ENCODE measurements at places on chromosomes 5 and 9. TPM values are rescaled to one million over a fixed set of nuclear protein-coding genes. Genes with fewer than 3 reads are reported as not detected.
A peak's percentile ranks its signal among the peaks of the same experiment; 100 is the strongest.

Gene DBH
- not detected for total RNA-seq

Gene HMMR
- total RNA-seq = 2.2 TPM

Gene SHOC1
- 0.15 TPM for total RNA-seq

Gene ZBTB5
- total RNA-seq = 11.4 TPM

Gene CDH9
- not detected for total RNA-seq

Gene FOXD4L6
- not detected for total RNA-seq

Gene PCDHGB2
- total RNA-seq = 11.7 TPM

Gene LRRC14B
- total RNA-seq = not detected

Gene AGPAT2
- total RNA-seq = 31.5 TPM

Gene DIPK1B
- total RNA-seq = 7.3 TPM

GRCh38 chr9:32413424-32413823 is 29.0 kb downstream of the ACO1 start:
- no peak overlapping the region for H3K27ac ChIP-seq
- no peaks in the 10 kb centered on the region for H3K4me1 ChIP-seq
- no peak overlapping the region for H3K4me3 ChIP-seq
- no peak for DNase-seq
- no peaks in the 10 kb centered on the region for H3K27me3 ChIP-seq
- H3K36me3 ChIP-seq = peaks cover 9% of the 10 kb centered on the region

GRCh38 chr5:173529861-173530260 is 86.6 kb downstream of the BOD1 start:
- H3K4me1 ChIP-seq = no peaks in the 10 kb centered on the region
- no peaks in the 10 kb centered on the region for H3K36me3 ChIP-seq
- no peaks in the 10 kb centered on the region for H3K27me3 ChIP-seq

- no peaks in the 10 kb centered on the region for H3K36me3 ChIP-seq
- no peak for DNase-seq
- no peaks in the 10 kb centered on the region for H3K27me3 ChIP-seq
- H3K4me1 ChIP-seq = no peaks in the 10 kb centered on the region
- no peak overlapping the region for H3K4me3 ChIP-seq
These were observed 4.0 kb downstream of the ENC1 start for GRCh38 chr5:74636552-74636951.

- H3K27ac ChIP-seq = no peak overlapping the region
- no peaks in the 10 kb centered on the region for H3K4me1 ChIP-seq
- DNase-seq = no peak
- H3K36me3 ChIP-seq = no peaks in the 10 kb centered on the region
These were observed 69.0 kb upstream of the DAPK1 start for GRCh38 chr9:87428659-87429058.

- H3K4me1 ChIP-seq = no peaks in the 10 kb centered on the region
- H3K27ac ChIP-seq = no peak overlapping the region
These were observed 173.4 kb upstream of the STK32A start for GRCh38 chr5:147061431-147061830.

- no peaks in the 10 kb centered on the region for H3K27me3 ChIP-seq
- H3K36me3 ChIP-seq = no peaks in the 10 kb centered on the region
- no peaks in the 10 kb centered on the region for H3K4me1 ChIP-seq
- H3K27ac ChIP-seq = no peak overlapping the region
- H3K4me3 ChIP-seq = no peak overlapping the region
These were observed 23.1 kb upstream of the FOXD1 start for GRCh38 chr5:73471654-73472053.

- H3K4me1 ChIP-seq = peaks cover 9% of the 10 kb centered on the region
- H3K36me3 ChIP-seq = peaks cover 3% of the 10 kb centered on the region
- no peak for DNase-seq
- no peaks in the 10 kb centered on the region for H3K27me3 ChIP-seq
- no peak overlapping the region for H3K4me3 ChIP-seq
These were observed 104.7 kb downstream of the C9orf152 start for GRCh38 chr9:110103257-110103656.

GRCh38 chr5:50965654-50966375 is 299.4 kb downstream of the PARP8 start:
- no peak for DNase-seq
- H3K4me3 ChIP-seq = no peak overlapping the region
- no peaks in the 10 kb centered on the region for H3K36me3 ChIP-seq
- H3K4me1 ChIP-seq = no peaks in the 10 kb centered on the region
- H3K27ac ChIP-seq = no peak overlapping the region

GRCh38 chr5:160061770-160062169 is 52.8 kb downstream of the TTC1 start:
- H3K4me1 ChIP-seq = no peaks in the 10 kb centered on the region
- H3K27me3 ChIP-seq = no peaks in the 10 kb centered on the region
- no peak for DNase-seq
- peaks cover 2% of the 10 kb centered on the region for H3K36me3 ChIP-seq
- H3K27ac ChIP-seq = no peak overlapping the region

DNA sequence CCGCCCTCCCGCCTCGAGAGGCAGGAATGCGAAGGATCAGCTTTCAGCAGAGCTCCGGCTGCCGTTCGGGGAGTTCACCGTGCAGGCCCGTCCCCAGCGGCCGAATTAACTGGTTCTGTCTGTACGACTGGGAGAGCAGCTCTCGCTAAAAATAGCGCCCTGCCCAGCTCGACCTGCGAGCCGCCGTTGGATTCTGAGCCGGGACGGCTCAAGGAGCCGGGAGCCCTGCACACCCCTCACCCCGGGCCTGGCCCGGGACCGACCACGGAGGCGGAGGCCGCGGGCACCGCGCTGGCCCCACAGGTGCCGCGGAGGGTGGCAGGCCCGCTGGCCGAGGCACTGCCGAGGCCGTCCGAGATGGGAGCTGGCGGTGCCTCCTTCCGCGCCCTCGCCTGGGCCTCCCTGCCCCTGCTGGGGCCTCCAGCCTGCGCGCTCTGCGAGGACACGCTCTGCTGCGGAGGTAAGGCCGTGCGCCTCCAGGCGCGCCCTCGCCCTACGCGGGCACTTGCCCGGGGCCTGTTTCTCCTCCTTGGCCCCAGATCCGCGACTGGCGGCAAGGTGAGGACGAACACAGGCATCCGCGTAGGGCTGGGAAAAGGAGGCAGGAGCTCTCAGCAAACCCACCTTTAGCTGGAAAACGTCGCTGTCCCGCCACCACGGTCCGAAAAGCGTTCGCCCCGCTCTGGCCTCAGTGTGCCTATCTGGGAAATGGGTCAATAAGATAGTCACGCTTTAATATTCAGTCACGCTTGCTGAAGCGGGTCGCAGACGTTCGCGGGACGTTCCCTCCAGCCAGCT is 53.1 kb upstream of the DAB2IP start:
- peak; percentile 73 for DNase-seq
- no peaks in the 10 kb centered on the region for H3K27me3 ChIP-seq
- no peaks in the 10 kb centered on the region for H3K36me3 ChIP-seq
- H3K4me1 ChIP-seq = no peaks in the 10 kb centered on the region
- H3K27ac ChIP-seq = no peak overlapping the region

DNA sequence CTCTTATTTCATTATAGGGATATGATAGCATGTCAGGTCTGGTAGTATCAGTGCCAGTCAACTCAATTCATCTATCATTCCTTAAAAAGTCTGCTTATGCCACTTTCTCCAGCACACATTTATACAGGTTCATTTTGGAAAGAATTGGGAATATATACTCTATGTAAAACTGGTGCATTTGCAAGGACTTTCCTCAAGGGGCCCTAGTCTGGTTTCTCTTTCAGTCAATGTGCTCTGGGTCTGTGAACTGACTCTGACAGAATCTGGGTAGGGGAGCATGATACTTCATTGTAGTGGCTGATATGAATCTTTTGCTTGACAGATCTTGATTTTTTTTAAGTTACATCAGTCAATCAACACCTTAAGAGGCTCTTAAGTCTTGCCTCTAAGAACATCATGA is 313.9 kb downstream of the HTR1A start:
- no peaks in the 10 kb centered on the region for H3K4me1 ChIP-seq
- no peak overlapping the region for H3K4me3 ChIP-seq
- H3K36me3 ChIP-seq = no peaks in the 10 kb centered on the region
- DNase-seq = no peak

DNA sequence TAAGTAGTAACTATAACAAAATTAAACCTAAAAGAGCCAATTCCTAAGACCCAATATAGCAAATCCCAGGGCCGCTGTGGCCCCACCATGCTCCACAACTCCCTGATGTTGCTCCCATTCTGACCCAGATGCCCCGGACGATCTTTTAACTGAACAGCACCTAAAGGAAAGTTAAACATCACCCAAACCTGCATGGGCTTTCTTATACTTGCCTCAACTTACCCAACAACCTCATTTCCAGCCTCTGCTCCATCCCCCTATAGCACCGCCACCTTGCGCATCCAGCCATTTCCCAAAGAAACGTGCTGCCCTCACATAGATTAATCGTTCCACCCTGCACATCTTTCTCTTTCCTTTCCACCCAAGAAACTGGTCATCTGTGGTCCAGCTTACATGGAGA is 54.6 kb downstream of the ZNF354C start:
- H3K36me3 ChIP-seq = no peaks in the 10 kb centered on the region
- H3K27ac ChIP-seq = no peak overlapping the region
- DNase-seq = peak; percentile 50
- H3K4me3 ChIP-seq = no peak overlapping the region

DNA sequence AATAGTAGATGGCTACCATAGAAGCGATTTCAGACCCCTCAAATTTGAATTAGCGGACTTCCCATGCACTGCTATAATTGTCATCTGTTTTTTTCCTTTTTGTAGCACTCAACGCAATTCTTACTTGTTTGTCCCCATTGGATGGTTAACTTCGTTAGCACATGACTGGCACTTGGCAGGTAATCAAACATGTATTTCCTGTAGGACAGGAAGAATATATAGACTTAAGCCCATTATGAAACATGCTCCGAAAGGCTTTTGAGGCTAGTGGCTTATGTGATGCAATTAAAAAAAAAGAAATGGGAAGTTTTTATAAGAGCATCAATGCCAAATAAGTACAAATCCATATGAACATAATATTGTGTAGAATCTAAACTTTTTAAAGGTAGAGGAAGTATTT is 301.2 kb downstream of the PSAT1 start:
- H3K4me1 ChIP-seq = no peaks in the 10 kb centered on the region
- no peak for DNase-seq
- H3K36me3 ChIP-seq = no peaks in the 10 kb centered on the region
- no peaks in the 10 kb centered on the region for H3K27me3 ChIP-seq
- H3K27ac ChIP-seq = no peak overlapping the region

GRCh38 chr9:21967169-21967568 is 27.0 kb downstream of the CDKN2A start:
- H3K36me3 ChIP-seq = no peaks in the 10 kb centered on the region
- no peak overlapping the region for H3K27ac ChIP-seq
- H3K4me3 ChIP-seq = no peak overlapping the region
- no peak for DNase-seq
- H3K4me1 ChIP-seq = no peaks in the 10 kb centered on the region

DNA sequence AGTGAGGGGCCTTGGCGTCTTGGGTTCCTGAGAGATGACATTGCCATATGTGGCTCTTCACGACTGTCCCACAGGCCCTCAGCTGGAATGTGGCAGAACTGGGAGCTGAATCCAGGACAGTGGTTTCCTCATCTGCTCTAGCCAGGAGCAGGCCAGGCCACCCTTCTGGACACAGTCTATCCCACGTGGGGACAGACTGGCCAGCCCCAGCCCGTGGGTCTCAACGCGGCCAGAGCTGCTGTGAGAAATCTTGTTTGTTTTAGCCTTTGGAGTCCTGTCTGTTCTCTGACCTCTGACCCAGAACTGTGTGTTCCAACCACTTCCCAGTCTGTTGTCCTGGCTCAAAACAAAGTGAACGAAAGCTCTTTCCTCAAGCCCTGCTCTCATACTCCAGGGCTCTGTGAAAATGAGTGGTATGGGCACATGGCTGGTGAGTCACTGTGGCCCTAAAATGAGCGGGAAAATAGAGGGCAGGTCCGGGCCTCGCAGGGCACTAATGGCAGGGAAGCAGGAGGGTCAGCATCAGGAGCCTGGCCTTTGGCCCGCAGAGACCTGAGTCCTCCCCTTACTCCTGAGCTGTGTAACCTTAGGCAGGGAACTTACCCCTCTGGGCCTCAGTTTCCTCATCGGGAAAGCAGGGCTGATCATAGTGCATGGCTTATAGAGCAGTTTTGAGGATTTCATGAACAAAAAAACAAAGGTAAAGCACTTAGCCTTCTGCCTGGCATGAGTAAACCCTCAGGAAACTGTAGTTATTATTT is 34.8 kb upstream of the GLRX start:
- H3K27me3 ChIP-seq = no peaks in the 10 kb centered on the region
- no peaks in the 10 kb centered on the region for H3K36me3 ChIP-seq
- no peaks in the 10 kb centered on the region for H3K4me1 ChIP-seq
- H3K27ac ChIP-seq = peak overlapping the region; percentile 100
- peak; percentile 81 for DNase-seq

- H3K27me3 ChIP-seq = no peaks in the 10 kb centered on the region
- peak; percentile 67 for DNase-seq
- H3K27ac ChIP-seq = no peak overlapping the region
- H3K36me3 ChIP-seq = no peaks in the 10 kb centered on the region
These were observed 137.3 kb downstream of the LHFPL2 start for GRCh38 chr5:78511121-78511906.

DNA sequence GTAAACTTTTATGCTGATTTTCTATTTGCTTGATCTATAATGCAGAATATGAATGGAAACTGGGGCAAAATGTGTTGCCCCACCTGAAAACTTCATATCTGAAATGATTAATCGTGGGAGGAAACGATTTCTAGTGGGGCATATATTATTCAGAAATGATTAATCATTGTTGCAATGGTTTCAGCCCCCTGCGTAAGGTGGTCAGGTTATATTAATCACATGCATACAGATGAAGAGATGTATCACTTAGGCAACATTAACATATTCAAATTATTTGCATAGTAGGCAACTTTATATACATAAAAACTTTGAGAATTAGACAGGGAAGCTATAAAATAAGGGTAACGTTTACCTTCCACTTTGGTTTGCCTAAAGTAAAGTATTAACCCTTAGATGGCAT is 49.8 kb downstream of the LSM11 start:
- peaks cover 2% of the 10 kb centered on the region for H3K36me3 ChIP-seq
- DNase-seq = no peak
- H3K4me3 ChIP-seq = no peak overlapping the region
- no peak overlapping the region for H3K27ac ChIP-seq
- H3K4me1 ChIP-seq = no peaks in the 10 kb centered on the region
- H3K27me3 ChIP-seq = no peaks in the 10 kb centered on the region

- no peaks in the 10 kb centered on the region for H3K36me3 ChIP-seq
- no peak overlapping the region for H3K27ac ChIP-seq
- no peaks in the 10 kb centered on the region for H3K27me3 ChIP-seq
- H3K4me3 ChIP-seq = no peak overlapping the region
These were observed 32.1 kb downstream of the SNX24 start for GRCh38 chr5:122877518-122877917.

- no peaks in the 10 kb centered on the region for H3K36me3 ChIP-seq
- H3K4me1 ChIP-seq = no peaks in the 10 kb centered on the region
- H3K27me3 ChIP-seq = peaks cover 1% of the 10 kb centered on the region
- no peak overlapping the region for H3K27ac ChIP-seq
- DNase-seq = no peak
These were observed 4.8 kb downstream of the FAM78A start for GRCh38 chr9:131271506-131271931.

GRCh38 chr5:143001764-143002351 is 231.7 kb downstream of the ARHGAP26 start:
- H3K4me1 ChIP-seq = no peaks in the 10 kb centered on the region
- H3K27me3 ChIP-seq = no peaks in the 10 kb centered on the region
- H3K27ac ChIP-seq = no peak overlapping the region
- H3K4me3 ChIP-seq = no peak overlapping the region
